T-helper 1 cell (primary cell): ENCODE measurements at places on chromosomes 6 and 20.
A peak's percentile ranks its signal among the peaks of the same experiment; 100 is the strongest.

DNA sequence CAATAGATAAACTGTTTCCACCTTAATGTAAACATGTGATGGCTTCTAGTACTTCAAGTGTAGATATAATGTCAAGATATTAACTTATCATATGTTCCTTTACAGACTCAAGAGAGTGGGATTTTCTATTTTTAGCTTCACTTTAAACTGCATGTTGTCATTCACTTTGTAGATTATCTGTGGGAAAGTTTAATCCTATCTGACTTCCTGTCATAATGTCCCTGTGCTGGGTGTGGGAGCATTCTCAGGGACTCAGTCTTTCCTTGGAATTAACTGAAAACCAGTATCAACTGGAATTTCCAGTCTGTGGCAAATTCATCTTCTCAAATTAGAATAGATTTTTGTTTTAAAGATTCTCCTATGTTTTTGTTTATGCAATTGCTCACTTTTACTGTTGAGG, 226.1 kb upstream of the FERMT1 start:
- DNase-seq = no peak

- no peak for DNase-seq
These were observed 173.3 kb downstream of the CD83 start for GRCh38 chr6:14290772-14291330.

DNA sequence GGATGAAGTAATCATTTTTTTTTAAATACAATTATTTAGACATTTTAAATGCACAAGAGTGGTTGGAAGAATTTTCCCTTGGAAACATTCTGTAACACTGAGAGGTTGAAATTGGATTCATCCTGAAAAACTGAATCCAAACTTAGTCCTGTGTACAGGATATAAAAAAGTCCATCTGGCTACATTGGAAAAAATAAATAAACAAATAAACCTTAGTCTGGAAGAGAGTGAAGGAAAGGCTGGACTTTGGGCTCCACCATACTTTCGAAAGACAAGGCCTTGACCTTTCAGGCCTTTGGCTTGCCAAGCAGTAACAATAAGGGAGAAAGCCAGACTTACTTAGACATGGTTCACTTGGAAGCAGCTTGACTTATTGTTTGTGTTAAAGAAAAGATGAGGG, 664.3 kb downstream of the TENT5A start:
- DNase-seq = no peak

- no peak for DNase-seq
These were observed 12.4 kb upstream of the KIF25 start for GRCh38 chr6:167984876-167985604.

- DNase-seq = peak; percentile 46
These were observed 206.1 kb upstream of the PRDM1 start for GRCh38 chr6:105880030-105880492.

- no peak for DNase-seq
These were observed 9.1 kb downstream of the BCAS1 start for GRCh38 chr20:54061101-54061881.

DNA sequence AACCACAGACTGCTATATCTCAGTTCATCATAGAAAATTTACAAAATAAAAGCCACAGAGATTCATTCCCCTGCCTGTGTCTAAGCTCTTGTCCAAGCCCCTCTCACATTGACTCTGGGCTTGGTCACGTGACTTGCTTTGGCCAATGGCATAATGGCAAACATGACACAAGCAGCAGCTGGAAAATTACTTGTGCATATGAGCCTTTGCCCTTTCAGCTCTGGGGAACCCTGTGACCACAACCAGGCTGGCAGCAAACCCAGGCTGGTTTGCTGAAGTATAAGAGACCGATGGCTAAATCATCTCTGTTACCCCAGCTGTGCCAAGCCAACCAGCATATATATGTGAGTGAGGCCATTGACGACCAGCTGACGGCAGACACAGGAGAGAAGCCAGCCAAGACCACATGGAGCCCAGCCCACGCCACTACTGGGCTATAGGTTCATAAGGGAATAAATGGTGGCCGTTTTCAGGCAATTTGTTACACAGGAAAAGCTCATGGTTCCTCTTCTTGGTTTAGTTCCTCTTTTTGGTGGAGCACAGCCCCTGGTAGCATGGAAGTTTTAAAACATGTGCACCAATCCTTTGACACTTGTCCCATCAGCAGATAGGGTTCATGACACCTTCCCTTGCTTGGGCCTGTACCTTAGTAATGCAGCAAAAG, 31.8 kb upstream of the RSPO4 start:
- DNase-seq = no peak
